NCI-H1092 treated with DMSO at 0.1 percent for 48 hours (cell line): ENCODE measurements at places on chromosomes 11 and 22.

DNA sequence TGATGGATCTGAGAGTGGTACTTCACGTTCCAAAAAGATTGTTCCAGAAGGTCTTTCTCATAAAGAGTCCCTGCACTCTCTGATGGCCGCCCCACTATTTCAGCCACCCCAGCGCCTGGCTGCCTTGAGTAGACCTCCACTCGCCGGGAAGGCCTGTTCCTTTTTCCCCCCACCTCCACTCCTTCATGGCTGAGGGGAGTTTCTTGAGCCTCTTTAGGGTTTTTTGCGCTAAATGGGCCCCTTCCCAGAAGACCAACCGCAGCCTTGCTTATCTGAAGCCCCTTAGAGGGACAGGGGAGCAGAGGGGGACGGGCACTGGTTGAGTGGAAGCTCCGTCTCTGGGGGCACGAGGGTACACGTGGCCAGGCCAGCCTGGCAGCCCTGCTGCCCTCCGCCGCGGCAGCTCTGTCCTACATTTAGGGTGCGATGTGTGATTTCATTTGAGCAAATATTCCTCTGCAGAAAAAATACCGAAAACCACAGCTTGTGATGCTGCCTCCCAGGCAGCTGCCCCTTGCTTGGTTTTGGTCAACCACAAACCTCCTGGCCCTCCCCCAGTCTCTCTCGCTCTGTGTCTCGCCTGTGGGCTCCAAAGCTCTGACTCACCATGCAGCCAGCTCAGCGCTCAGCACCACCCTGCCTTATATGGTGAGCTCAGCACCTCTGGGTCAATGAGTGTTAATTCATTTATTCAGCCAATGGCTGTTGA, 88.7 kb downstream of the TP53I11 start:
- no peak for DNase-seq

- DNase-seq, result peak; percentile 72
These were observed 28.8 kb downstream of the IGSF9B start for GRCh38 chr11:133927690-133928627.

DNA sequence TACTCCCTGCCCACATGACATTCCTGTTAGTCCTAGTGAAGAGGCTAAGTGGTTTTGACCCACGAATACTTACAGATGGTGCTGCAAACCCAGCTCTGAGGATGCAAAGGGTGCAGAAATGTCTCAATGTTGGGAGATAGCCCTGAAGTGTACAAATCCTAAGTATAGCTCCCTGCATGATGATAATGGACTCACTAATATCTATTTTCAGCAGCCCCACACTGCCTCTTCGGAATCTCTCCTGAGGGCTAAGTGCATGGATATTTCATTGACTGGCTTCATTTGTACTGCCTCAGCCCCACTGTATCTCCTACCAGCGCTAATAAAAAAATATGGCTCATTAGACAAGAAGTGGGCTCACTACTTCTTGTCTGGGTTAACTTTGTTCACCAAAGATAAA, 114.5 kb downstream of the KIRREL3 start:
- no peak for DNase-seq

- no peak for DNase-seq
These were observed 71.2 kb downstream of the LRRC32 start for GRCh38 chr11:76599041-76600013.

GRCh38 chr11:130159657-130160497, at the start of gene ST14:
ST14 (plus strand) TSS chr11:130159782; CDS start chr11:130159980, 198 bp downstream.
- DNase-seq, result no peak

DNA sequence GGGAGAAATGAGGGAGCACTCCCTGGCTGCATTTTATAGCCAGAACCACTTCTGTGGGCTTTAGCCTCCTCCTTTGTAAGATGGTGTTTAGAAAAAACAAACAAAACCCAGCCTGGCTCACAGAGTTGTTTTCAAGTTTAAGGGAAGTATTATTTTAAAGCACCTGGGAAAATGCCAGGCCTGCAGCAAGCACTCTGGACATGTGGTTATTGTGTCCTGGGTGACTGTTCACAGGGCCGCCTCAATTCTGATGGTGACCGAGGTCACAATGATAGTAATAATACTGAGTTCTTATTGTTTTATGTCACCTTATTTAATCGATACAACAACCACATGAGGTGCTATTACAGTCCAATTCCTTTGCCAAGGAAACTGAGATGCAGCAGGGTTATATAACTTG, 20.7 kb upstream of the SLC22A12 start:
- no peak for DNase-seq

DNA sequence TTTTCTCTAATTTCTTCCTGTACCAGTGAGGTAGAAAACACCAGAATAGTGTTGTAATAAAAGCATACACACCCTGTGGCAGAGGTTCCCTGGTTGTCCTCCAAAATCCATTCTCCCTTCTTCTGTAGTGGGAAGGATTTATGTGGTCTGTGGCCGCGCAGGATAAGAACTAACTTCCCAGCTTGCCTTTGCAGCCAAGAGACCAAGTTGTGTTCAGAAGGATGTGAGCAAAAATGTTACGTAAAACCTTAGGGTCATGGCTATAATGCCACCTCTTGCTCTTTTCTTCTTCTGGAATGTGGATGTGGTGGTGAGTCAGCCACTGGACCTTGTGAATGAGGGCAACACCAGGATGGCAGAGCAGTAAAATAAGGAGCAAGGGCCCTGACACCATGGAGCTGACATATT, 28.4 kb downstream of the CCDC90B start:
- no peak for DNase-seq

- DNase-seq, result no peak
These were observed 9.2 kb upstream of the MRGPRF start for GRCh38 chr11:69022260-69022659.

DNA sequence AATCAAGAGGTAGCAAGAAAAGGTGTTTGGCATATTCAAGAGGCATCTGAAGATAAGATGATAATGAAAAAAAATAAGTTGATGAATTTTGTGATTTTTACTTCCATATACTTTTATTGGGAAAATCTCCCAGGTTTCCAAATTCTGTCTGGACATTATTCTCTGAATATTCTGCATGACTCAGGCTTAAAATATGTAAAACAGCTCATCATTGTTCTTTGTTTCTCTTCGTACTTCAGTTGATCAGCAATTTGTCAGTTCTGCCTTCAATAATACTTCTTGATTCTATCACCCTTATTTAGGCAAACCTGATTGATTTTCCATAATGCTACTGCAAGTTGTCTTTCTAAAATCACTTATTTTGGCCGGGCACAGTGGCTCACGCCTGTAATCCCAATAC, 30.2 kb downstream of the GTF2H1 start:
- no peak for DNase-seq

DNA sequence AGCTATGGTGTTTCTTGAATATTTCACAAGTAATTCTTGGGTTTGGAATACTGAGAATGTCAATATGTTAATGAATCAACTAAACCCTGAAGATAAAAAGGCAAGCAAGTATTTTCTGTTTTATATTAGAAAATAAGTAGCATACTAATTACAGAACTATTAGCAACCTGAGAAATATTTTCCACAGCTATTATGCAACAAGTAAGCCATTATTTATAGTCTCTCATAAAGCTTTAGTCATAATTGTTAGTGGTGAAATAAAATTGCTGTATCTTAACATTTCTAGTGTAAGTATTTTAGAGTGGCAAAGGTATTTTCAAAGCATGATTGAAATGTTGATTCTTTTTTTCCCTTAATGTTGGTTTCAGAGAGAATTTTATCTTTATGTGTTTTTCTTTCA, 53.3 kb downstream of the FAR1 start:
- DNase-seq, result no peak

DNA sequence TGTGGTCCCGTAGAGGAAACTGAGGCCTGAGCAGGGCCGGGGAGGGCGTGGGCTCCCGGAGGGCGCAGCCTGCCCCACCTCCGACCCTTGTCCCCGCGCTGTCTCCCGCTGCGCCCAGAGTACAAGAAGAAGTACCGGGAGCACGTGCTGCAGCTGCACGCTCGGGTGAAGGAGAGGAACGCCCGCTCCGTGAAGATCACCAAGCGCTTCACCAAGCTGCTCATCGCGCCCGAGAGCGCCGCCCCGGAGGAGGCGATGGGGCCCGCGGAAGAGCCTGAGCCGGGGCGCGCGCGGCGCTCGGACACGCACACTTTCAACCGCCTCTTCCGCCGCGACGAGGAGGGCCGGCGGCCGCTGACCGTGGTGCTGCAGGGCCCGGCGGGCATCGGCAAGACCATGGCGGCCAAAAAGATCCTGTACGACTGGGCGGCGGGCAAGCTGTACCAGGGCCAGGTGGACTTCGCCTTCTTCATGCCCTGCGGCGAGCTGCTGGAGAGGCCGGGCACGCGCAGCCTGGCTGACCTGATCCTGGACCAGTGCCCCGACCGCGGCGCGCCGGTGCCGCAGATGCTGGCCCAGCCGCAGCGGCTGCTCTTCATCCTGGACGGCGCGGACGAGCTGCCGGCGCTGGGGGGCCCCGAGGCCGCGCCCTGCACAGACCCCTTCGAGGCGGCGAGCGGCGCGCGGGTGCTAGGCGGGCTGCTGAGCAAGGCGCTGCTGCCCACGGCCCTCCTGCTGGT, 1.9 kb downstream of the NLRP6 start:
- no peak for DNase-seq

DNA sequence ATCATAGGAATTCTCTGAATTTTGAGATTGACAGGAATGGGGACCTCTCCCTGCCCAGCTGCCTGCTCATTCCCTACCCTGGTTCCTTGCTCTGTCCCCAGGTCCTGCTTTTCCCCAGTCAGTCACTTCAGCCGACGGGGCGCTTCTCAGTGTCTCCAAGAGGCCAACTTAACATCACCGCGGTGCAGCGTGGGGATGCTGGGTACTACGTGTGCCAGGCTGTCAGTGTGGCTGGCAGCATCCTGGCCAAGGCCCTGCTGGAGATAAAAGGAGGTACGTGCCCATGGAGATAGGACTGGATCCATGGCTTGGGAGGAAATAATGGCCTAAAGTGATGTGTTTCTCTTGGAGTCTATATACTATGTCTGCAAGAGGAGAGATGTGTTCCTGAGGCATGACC, 7.0 kb downstream of the ROBO3 start:
- DNase-seq, result no peak

- DNase-seq, result no peak
These were observed 41.9 kb downstream of the CERK start for GRCh38 chr22:46696229-46696518.

- DNase-seq, result peak; percentile 94
These were observed at the start of gene GCAT for GRCh38 chr22:37807410-37808293. GCAT (plus strand) TSS chr22:37807934; CDS start chr22:37807968, 34 bp downstream.

DNA sequence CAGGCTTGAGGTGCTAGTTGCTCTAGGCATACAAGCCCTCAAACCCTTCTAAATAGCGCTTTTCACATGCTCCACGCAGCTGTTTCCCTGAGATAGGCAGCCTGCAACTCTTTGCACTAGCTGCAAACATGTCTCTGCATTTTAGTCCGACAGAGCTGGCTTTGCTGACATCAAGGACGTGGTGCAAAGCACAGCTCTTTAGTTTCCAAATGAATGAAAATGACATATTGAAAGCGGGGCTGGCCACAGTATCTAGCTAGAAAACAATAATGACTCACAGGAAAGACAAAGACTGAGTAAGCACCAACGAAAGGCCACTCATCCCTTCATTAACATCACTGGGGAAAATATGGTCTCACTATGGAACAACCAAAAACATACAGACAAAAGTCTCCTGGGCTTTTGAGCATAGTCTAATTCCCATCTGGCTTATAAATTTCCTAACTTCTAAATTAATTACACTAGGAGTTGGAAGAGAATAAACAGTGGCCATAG, 15.3 kb upstream of the ZC3H12C start:
- no peak for DNase-seq

GRCh38 chr22:47406896-47407295, 644.4 kb downstream of the TBC1D22A start:
- DNase-seq, result no peak

DNA sequence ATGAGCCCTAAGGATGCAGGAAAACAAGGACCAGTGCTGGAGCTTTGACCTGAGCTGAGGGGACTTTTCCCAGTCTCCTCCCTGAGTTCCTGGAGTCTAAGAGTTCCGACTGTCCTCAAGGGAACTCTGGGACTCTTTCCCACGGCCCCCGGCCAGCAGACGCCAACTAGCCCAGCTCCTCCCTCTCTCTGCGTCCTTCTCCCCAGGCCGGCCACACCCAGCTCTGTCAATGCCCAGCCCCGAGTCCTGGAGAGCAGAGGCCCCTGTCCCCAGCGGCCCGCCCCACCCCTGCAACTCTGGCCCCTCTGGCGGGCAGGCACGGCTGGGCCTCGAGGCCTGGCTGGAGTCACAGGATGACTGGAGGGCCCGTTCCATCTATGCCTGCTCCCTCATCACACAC, 29.8 kb downstream of the NECTIN1 start:
- DNase-seq, result no peak

- no peak for DNase-seq
These were observed 23.0 kb downstream of the POU2AF1 start for GRCh38 chr11:111355956-111356659.

- DNase-seq, result no peak
These were observed 421.0 kb downstream of the SOX6 start for GRCh38 chr11:15935373-15935772.

GRCh38 chr11:61494381-61494961, 14.1 kb upstream of the LRRC10B start:
- no peak for DNase-seq

DNA sequence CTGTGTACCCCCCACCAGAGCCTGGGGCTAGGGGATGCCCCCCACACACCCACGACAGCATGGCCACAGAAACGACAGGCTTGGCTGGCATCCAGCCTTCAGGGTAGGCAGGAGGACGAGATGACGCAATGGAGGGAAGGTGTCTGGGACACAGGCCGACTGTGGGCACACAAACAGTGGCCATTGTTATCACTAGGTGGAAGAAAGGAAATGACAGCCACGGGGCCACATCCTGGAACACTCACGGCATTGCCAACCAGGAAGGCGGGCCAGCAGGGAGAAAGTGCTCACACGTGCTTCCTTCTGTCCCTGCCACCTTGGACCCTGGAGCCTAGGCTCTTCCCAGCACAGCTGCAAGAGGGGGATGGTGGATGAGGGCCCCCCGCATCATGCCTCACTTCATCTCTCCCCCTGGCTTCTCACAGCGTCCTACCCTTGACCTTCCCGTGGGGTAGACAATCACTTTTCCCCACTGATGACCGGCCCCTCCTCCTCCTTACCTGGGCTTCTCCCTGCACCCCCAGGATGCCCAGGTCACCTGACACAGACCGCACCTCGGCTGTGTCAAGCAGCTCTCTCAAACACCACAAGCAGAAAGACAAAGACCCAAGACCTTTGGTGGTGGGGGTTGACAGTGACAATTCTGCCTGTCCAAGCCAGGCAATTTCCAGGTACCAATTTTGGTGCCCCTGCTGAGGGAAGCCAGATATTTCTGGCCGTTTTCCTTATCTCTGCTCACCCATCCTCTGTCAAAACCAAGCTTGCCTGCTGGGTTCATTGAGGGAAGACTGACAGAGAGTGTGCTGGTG, 8.6 kb downstream of the PLA2G6 start:
- peak; percentile 53 for DNase-seq

DNA sequence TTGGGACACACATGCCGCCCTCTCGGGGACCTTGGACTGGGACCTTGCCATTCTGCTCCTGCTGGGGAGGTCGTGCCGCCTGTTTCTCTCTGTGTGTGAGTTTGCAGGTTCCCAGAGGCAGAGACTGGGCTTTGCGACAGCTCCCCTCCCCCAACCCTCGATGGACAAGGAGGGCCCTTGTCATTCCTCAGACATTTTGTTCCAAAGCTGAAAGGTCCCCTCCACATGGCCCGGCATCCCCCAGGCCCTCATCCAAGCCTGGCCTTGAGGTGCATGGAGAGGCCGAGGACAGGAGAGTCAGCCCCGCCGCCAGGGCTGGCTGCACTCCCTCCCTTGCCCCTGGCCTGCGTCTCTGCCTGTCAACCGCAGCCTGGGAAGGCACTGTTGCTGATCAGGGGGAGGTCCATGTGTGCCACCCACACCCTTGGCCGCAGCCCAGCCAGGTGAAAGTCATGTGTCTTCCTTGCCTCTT, 25.6 kb downstream of the FADS2 start:
- DNase-seq, result no peak
